ENCODE measurements at places on chromosomes 16 and 17.

GRCh38 chr17:75899353-75899752 lies 2.6 kb upstream of the TRIM65 start:
- no peak overlapping the region for H3K4me3 ChIP-seq
- no peaks in the 10 kb centered on the region for H3K27me3 ChIP-seq
- no peak overlapping the region for H3K27ac ChIP-seq

DNA sequence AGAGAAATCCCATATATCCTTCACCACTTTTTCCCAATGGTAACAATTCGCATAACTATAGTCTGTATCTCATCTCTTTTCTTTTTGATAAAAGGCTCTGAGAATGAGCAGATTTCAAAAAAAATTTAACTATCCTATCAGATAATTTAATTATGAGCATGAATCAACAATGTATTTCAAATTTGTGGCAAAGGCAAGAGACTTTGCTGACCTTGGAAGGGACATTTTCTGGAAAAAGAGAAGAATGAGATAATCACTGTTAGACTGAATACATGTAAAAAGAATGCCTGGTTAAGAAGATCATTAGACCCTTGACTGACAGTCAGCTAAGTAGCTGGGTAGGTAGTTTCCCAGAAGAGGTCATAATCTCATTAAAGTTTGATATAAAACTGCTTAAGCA lies 428.4 kb upstream of the XYLT1 start:
- no peaks in the 10 kb centered on the region for H3K36me3 ChIP-seq
- H3K4me3 ChIP-seq: no peak overlapping the region
- no peak for DNase-seq
- H3K27ac ChIP-seq: no peak overlapping the region
- no peaks in the 10 kb centered on the region for H3K27me3 ChIP-seq

GRCh38 chr16:55436587-55436986 lies 42.4 kb upstream of the MMP2 start:
- no peaks in the 10 kb centered on the region for H3K4me1 ChIP-seq
- no peak for DNase-seq
- H3K36me3 ChIP-seq: no peaks in the 10 kb centered on the region
- H3K27me3 ChIP-seq: no peaks in the 10 kb centered on the region
- H3K4me3 ChIP-seq: no peak overlapping the region

- no peak overlapping the region for H3K27ac ChIP-seq
- no peak for DNase-seq
- H3K4me1 ChIP-seq: no peaks in the 10 kb centered on the region
- no peaks in the 10 kb centered on the region for H3K36me3 ChIP-seq
These were observed 444.0 kb downstream of the XYLT1 start for GRCh38 chr16:17026600-17027242.

DNA sequence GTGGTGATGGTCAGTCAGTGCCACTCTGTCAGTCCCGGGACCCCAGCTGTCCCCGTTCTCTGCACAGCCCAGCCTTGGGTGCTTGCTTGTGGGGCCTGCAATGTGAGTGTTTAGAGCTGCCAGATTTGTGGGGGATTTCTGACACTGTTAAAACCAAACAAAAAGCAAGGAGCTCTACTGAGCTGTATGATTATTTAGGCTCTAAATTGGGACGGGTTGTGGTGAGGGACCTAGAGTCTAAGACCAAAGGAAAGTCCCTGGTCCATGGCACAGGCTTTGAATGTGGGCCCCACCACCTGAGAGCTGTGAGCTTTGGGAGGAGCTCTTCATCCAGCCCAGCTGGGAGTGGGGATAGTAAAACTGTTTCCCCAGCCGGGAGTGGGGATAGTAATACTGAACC lies 63.3 kb downstream of the KSR1 start:
- no peak for DNase-seq
- H3K27ac ChIP-seq: no peak overlapping the region
- no peaks in the 10 kb centered on the region for H3K27me3 ChIP-seq

DNA sequence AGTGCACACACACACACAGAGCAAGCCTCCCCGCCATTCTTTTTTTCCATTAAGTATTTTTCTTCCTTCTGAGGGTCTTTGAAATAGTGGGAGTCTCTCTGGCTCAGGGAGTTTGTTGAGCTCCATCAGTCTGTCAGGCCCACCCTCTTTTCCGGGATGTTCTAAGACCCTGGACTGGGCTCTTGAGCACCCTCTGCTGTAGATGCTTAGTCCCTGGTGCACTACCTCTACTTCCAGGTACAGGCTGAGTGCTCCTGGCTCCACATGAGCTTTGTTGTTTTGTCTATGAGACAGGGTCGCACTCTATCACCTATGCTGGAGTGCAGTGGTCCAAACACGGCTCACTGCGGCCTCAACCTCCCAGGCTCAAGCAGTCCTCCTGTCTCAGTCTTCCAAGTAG lies 20.7 kb downstream of the LIMD2 start:
- H3K27me3 ChIP-seq: no peaks in the 10 kb centered on the region
- H3K36me3 ChIP-seq: peaks cover 24% of the 10 kb centered on the region
- H3K4me1 ChIP-seq: peaks cover 15% of the 10 kb centered on the region
- H3K4me3 ChIP-seq: no peak overlapping the region
